Mesothelial cell of epicardium (in vitro differentiated cells): ENCODE measurements at places on chromosomes 5 and 9.

DNA sequence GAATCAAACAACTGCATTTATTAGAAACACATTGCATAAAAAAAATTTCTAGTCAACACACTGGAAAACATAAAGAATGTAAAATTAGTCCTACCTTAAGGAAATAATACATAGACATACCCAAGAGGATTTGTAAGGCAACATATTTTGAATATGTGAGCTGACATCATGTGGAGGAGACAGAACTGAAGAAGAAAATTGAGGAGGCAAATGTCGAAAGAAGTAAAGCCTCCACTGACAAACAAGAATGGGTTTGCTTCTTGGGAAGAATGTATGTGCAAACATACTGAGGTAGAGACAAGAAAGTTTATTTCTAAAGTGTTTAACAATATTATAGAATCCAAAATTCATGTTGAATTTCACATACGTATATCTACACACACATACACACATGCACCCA lies 363.0 kb upstream of the PDE4D start:
- DNase-seq = no peak

DNA sequence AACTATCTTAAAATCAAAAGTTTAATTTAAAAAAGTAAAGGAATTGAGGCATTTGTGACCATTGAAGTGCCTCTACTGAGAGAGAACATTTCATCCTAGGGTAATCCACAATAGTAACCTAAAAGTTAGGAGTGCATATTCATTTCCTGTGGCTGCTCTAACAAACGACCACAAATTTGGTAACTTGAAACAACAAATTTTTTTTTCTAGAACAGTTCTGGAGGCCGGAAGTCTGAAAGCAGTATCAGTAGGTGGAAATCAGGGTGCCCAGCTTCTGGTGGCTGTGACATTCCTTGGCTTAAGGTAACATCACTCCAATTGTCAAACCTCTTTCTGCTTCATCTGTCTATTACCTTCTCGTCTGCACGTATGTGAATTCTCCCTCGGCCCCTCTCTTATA lies 67.1 kb upstream of the SSBP2 start:
- DNase-seq = no peak

DNA sequence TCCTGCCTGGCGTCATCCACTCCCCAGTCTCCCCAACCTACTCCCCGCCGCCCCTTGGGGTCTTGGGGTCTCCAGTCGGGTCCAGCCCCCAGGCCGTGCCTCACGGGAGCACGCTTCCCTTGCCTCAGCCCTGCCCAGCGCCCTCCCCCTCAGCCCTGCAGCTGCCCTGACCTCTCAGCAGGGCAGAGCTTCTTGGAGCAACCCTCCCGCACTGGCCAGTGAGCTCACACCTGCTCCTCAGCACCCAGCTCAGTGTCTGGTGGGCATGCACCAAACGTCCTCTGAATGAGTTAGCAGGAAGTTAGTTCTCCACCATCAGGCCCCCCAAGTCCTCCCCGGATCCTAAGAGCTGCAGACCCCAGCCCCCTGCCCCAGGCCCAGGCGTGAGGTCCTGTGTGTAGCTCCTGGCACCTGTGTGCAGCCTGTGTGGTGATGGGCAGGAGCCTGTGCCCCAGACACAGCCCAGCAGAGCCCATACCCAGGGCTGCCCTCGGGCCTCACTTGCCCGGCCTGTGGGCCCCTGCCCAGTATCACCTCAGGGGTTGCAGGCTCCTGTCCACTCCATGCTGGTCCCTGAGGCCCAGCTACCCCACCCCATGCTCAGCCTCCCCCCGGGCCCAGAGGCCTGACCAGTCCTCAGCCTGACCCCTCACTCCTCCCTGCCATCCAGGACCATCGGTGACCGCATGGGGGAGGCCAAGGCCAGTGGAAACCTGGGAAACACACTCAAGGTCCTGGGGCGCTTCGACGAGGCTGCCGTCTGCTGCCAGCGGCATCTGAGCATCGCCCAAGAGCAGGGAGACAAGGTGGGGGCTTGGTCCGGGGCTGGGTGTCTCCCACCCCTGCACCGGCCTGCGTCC lies 8.2 kb downstream of the GPSM1 start:
- no peak for DNase-seq

DNA sequence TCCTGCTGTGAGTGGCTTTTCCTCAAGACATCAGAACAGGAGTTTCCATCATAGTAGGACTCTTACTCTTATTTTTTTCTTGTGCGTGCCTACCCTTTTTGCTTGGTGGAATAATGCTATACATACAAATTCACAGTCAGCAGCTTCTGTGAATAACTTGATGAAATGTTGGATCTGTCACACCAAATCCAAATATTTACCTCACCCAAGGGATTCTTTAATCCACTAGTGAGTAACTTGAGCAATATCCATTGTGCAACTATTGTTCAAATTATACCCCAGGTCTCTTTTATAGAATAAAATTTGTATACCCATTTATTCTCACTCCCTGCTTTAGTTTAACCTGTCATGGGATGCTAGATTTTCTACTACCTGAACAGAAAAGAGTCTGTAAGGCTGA lies 1078.3 kb upstream of the EDIL3 start:
- no peak for DNase-seq

GRCh38 chr9:132063281-132063680 lies 16.4 kb downstream of the MED27 start:
- DNase-seq = no peak

DNA sequence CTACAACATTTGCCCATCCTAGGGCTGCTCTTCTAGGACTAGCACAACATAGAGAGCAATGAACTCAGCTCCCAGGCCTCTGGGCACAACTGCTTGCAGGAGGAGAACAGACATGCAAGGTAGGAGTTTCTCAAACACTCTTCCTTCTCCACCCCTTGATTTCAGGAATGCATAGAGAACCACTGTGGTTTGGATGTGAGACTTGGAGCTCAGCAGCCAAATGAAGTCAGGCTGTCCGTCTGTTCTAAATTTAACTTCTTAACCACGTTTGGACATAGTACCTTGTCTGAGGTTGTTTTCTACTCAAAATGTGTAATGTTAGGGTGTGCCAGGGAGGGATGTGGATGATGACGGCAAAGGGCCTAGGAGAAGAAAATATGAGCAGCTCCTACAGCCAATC lies 515.1 kb upstream of the TNC start:
- no peak for DNase-seq

DNA sequence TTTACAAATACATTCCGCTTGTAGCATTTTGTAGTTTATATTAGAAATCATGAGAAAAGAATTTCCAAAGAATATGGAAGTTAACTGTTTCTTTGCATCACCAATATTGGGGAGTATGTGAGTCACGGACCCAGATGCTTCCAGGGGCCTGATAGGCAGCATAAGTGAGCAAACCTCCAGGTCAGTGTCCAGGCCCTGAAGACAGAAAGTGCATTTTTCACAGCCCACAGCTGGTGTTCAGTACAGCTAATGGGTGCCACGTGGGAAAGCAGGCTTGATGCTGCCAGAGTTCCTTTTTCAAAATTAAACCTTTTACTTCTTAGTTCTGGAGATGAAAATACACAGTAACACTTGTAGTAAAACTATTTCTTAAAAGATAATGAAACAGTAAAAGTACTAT lies 454.4 kb upstream of the ACTBL2 start:
- DNase-seq = no peak

- DNase-seq = no peak
Observed at GRCh38 chr9:76863832-76864231, 42.1 kb downstream of the PRUNE2 start.

DNA sequence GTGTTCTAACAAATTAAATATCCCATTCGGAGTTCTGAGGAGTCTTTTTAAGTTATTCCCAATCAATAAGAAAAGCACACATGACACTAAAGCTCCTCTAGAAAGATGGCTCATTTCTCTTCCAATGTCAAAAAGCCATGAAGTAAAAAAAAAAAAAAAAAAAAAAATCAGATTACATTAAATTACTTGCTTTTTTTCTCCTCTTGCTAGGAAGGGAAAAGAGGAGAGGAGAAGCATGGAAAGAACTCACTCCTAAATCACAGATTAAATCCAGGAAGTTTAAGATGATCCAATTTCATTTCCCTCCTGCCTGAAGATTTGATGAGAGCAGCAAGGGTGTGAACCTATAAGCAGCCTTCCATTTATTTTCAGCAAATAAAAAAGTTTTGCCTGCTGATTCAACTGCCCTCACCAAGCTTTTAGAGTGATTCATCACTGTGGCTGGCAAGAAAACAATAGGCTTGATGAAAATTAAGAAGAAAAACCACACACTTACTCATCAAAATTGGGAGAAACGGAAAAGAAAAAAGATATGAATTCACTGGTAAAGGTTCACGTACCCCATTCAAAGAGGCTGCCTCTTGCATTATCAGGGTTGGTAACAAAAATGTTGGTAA lies 19.7 kb downstream of the MYO10 start:
- DNase-seq = no peak

- DNase-seq = no peak
Observed at GRCh38 chr5:149485655-149486615, 65.3 kb downstream of the CSNK1A1 start.

GRCh38 chr9:126942399-126942798 lies 27.8 kb downstream of the RALGPS1 start:
- DNase-seq = no peak

- no peak for DNase-seq
Observed at GRCh38 chr9:4555236-4555635, 65.0 kb downstream of the SLC1A1 start.

- no peak for DNase-seq
Observed at GRCh38 chr5:72452515-72453245, 54.5 kb downstream of the ZNF366 start.

GRCh38 chr5:179171816-179172745 lies 111.9 kb downstream of the ZNF354C start:
- no peak for DNase-seq

DNA sequence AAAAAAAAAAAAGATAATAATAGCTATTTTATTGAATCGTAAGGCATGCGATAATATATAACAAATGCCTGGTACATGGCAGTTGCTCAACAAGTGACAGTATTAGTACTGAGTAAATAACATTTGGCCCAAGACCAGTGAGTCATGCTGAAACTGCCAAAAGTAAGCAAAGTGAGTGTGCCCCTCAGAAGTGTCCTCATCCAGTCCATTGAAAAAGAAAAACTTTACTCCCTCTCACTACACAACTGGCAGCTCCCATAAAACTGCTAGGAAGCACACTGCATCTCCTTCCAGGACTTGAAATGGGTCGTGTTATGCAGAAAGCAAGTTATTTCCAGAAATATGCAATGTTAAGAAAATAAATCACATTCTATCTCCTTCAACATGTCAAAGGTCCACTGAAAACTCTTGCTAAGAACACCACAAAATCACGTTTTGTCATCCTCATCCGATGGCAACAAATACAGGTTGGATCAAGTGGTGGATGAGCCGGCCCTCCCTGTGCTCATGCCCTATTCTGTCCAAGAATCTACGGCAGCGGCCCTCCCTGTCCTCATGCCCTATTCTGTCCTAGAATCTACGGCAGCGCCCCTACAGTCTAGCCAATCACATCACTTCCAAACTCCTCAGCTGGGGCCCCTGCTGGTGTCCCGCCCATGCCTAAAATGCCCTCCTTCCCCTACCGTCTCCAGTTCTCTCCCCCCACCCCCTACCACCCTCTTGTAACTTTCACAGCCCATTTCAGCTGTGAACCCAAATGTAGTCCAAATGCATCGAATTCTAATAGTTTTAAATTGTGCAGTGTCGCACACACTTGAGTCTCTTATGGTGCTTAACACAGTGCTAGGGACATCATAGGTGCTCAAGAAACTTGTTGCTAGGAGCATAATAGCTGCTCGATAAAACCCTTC lies 12.5 kb downstream of the PTCH1 start:
- DNase-seq = no peak

DNA sequence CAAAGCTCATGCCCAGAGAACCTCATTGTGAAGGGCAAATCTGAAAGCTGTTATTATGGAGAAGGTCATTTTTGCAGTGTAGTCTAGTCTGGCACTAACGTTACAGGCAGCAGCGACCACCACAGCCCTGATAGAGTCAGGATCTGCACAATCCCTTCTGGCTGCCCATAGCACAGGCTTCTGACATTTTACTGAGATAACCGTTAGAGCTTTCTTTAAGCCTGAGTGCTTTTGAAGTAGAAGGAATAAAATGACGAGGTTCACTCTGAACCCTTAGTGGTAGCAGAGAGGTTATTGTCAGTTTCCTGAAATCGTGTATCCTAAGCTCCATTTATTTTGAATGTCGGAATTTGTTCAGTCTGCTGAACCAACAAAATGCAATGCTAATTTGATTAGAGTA lies 505.1 kb downstream of the CDH12 start:
- no peak for DNase-seq

GRCh38 chr5:78235289-78235688 lies 59.2 kb downstream of the AP3B1 start:
- no peak for DNase-seq

DNA sequence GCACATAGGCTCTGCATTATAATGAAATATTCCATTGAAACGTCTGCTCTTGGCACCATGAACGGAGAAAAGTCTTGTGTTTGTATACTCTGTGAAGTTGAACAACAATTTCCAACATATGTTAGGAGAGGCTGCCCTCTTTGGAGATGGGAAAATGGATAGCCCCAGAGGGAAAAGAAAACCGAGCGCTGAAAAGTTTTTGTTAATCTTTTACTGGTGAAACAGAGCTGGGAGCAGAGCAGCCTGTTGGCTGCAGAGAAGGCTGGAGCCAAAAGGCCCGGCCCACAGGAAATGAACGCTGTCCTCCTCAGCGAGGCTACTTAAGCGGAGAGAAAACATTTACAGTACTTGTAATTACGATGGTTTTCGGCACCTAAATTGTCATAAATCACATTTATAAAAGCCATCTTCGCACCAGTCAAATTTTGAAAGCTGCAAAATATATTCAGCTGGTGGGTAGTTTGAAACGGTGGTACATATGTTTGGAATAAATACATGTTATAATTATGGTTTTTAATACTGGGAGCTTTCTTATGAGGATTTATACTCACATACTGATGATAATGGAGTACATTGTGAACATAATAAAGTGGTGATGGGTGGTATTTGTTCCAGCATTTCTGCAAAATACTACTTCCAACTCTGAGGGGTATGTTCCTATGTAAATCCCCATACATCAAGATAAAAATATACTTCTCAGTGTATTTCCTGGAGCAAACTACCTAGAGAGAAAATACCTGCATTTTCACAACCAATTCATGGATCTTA lies 129.6 kb upstream of the CNTLN start:
- no peak for DNase-seq

GRCh38 chr5:131252824-131253171 lies 11.1 kb upstream of the CDC42SE2 start:
- DNase-seq = no peak

- DNase-seq = no peak
Observed at GRCh38 chr5:158485047-158485446, 614.7 kb downstream of the EBF1 start.

- no peak for DNase-seq
Observed at GRCh38 chr5:149598966-149599365, 17.7 kb downstream of the ARHGEF37 start.

- no peak for DNase-seq
Observed at GRCh38 chr9:15873573-15874177, 320.8 kb downstream of the CCDC171 start.

DNA sequence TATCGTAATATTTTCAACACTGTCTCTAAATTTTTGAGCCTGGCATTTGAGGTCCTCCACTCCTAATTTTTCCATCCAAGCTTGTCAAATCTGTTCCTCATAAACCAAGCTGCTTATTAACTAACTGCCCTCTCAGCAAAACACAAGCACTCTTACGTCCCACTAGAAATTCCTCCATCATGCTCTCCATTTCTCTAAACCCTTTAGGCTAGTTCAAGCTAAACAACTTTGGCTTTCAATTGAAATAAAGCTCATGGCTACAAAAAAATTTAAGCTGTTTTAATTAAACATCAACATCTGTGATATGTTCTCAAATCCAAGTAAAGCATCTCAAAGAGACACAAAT lies 45.7 kb downstream of the RNF145 start:
- DNase-seq = no peak
